Glutamatergic neuron (in vitro differentiated cells): ENCODE measurements at places on chromosomes 2 and 18. TPM values are rescaled to one million over a fixed set of nuclear protein-coding genes. Genes with fewer than 3 reads are reported as not detected.

DNA sequence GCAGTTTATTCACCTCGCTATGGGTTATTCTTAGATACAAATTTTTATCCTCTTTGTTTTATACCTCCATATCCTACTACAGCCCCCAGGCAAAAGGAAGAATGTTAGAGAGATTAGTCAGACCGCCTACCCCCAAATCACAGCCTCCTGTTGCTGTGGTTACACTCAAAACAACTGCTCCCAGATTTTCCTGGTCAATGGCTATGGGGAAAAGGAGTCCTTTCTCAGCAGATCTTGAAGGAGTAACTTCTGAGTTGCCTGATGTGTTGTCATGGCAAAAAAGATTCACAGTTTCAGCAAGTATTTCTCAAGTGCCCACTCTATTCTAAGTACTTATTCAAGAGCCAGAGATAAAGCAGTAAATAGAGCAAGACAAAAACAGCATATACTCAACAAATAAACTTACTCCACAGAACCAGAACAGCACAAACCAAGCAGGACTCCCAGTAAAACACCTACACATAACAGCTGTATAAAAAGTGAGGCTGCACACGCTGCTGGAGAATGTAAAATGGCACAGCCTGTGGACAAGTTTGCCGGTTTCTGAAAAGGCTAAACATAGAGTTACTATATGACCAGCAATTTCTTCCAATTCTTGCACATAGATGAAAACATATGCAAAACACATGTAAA is 104.8 kb downstream of the NOL10 start:
- no peak for DNase-seq

GRCh38 chr2:223797037-223797436 is 40.3 kb downstream of the AP1S3 start:
- no peak for DNase-seq

DNA sequence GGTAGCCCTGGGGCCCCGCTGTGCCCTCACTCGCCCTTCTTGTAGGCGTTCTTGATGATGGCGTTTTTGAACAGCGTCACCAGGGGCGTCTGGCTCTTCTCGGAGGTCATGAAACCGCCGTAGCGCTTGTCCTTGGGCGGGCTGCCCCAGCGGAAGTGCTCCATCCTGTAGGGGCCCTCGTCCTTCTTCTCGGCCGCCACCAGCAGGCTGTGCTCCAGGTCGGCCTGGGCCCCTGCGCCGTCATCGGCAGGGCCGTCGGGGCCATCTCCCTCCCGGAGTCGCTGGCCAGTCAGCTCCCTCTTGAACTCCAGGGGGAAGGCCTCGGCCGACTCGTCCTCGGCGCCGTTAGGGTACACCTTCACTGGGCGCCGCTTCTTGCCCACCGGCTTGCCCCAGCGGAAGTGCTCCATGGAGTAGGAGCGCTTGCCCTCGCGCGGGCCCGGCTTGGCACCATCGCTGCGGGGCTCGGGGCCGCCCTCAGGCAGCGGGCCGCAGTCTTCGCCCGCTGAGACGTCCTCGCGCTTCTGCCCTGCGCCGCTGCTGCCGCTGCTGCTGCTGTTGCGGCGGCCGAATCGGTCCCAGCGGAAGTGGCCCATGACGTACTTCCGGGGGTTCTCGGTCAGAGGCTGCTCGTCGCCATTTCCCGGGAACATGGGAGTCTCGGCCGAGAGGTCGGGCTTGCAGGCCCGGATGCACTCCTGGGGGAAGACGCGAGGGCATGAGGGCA is 7.2 kb downstream of the POMC start:
- no peak for DNase-seq

DNA sequence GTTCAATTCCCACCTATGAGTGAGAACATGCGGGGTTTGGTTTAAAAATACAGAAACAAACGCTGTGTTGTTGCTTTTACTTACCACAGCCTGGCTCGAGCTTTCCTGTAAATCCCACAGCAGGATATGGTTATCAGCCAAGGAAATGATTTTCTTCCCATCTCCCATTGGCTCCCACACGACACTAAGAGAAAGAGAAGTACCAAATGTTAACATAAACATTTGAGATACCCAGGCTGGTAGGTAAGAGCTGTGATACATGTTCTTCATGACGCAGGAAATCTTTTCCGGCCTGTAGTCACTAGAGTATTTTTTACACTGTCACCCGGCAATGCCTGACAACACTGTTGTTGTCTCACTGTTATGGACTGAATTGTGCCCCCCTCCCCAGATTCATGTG is 163.6 kb downstream of the EIPR1 start:
- no peak for DNase-seq

GRCh38 chr2:214482728-214483127 is 71.9 kb downstream of the VWC2L start:
- peak; percentile 21 for DNase-seq

- no peak for DNase-seq
Measured at GRCh38 chr2:224242561-224242960, 159.3 kb downstream of the FAM124B start.

DNA sequence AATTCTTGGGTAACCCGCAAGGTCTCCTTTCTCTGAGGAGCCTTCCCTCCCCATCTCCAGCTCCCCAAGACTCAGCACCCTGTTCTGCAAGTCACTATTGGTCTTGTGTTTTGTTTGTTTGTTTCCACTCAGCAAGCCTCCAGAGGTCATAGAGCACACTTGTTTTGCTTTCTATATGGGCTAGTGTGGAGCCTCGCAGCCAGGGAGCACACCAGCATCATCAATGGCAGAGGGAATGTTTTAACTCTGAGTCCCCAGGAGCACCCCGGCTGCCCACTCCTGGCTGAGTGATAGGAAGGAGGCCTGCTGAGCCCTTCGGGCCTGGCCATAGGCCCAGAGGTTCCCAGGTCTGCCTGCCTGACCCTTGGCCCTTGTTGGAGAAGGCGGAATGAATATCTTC is 36.6 kb downstream of the GLI2 start:
- peak; percentile 5 for DNase-seq

Gene NETO1
- total RNA-seq, result 5.5 TPM

Gene ALLC
- not detected for total RNA-seq
